Activated naive CD4-positive, alpha-beta T cell (primary cell): ENCODE measurements at places on chromosomes 1 and 21.

GRCh38 chr21:36640721-36641244 lies 58.1 kb upstream of the SIM2 start:
- DNase-seq: no peak

- no peak for DNase-seq
Measured at GRCh38 chr1:199687321-199687720, 340.2 kb upstream of the NR5A2 start.

DNA sequence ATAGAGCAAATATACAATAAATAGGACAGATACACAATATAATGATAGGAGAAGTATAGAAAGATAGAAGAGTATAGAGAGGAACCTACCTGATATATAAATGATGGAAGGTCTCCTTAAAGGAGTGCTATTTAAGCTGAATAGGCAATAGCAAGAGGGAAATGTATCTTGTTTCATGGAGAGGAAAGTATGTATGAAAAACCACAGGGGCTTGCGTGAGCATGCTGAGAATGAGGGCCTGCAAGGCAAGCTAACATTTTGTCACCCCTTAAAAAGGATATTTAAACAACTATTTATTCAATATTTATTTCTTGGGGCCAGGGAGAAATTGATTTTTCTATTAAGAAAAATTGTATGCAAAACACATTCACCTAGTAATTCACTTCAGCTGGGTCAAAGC lies 150.9 kb upstream of the ZRANB2 start:
- DNase-seq: no peak

- no peak for DNase-seq
Measured at GRCh38 chr1:100034470-100034869, 64.7 kb downstream of the SLC35A3 start.

- no peak for DNase-seq
Measured at GRCh38 chr21:45488931-45489721, 53.1 kb downstream of the SLC19A1 start.

DNA sequence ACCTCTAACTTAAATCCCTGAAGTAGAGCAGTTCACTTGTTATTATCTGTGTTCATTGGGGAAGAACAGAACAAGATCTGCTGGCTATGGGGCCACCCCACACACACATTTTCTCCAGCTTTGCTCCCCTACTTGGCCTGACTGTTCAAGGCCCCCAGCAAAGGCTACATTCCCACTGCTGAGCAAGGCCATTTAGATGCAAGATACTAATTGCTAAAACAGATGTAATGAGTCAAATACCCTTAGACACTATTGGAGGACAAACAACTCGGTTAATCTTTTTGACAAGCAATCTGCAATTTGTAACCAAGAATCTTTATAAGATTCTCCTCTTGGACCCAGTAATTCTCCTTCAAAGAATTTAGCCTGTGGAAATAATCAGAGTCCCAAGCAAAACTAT lies 67.7 kb downstream of the NAV1 start:
- no peak for DNase-seq

GRCh38 chr1:159955456-159955855 lies 1.4 kb upstream of the SLAMF9 start:
- no peak for DNase-seq
